ENCODE measurements at places on chromosomes 1 and 21. TPM values are rescaled to one million over a fixed set of nuclear protein-coding genes. Genes with fewer than 3 reads are reported as not detected.

DNA sequence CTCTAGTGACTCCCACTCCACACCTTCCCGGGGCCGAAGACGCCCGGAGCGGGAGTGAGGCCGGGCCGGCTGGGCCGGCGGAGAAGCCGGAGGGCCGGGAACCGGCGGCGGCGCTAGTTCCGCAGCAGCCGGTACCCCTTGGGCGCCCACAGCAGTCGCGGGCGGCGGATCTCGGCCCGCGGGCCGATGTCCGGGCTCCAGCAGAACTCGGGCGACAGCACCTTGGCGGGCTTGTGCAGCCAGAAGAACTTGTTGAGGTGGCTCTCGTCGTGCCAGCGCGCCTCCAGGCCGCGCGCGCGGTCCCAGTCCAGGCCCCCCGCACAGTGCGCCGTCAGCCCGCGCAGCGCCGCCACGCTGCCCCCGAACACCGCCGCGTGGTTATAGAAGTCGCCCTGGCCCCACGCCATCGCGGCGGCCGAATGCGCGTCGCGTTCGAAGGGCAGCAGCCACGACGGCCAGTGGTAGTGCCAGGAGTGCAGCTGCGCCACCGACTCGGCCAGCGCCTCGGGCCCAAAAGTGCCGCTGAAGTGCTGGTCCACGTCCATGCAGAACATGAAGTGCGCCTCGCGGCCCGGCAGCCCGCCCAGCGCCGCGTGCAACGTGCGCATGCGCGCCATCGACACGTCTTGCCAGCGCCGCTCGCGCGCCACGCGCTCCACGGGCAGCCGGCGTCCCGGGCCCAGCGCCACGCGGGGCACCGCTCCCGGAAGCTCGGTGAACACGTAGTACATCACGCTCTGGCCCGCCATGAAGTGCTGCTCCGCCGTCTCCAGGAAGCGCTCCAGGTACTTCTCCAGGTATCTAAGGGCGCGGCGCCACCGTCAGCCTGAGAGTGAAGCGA, 14.0 kb downstream of the A3GALT2 start:
- no peak for DNase-seq
- peaks cover 4% of the 10 kb centered on the region for H3K4me1 ChIP-seq
- no peak overlapping the region for H3K27ac ChIP-seq
- H3K4me3 ChIP-seq, result no peak overlapping the region

DNA sequence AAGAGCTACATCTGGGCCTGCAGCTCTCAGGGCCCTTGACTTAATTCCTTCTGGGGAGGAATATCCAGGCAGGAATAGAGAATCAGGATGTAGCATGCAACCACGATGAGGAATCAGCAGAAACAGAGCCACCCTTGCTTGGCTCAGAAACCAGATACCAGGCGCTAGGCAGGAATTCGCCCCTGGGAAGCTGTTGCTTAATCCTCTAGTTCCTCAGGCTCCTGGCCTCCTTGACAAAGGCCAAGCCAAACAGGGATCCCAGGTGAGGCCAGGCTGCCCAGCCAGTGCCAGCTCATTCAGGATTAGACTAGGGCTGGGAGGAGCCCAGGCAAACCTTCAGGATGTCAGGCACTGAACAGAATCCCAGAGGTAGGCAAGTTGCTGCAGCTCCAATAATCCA, 48.2 kb upstream of the IRF2BP2 start:
- no peaks in the 10 kb centered on the region for H3K27me3 ChIP-seq

ITGB2 gene
- total RNA-seq, result 124 TPM

IL10RB gene
- 36.7 TPM for total RNA-seq

- DNase-seq, result no peak
- peaks cover 43% of the 10 kb centered on the region for H3K36me3 ChIP-seq
- peak overlapping the region; percentile 84 for H3K4me3 ChIP-seq
- peak overlapping the region; percentile 26 for H3K27ac ChIP-seq
These were observed 972 bp upstream of the ENTREP3 start for GRCh38 chr1:155256058-155256852.

DNA sequence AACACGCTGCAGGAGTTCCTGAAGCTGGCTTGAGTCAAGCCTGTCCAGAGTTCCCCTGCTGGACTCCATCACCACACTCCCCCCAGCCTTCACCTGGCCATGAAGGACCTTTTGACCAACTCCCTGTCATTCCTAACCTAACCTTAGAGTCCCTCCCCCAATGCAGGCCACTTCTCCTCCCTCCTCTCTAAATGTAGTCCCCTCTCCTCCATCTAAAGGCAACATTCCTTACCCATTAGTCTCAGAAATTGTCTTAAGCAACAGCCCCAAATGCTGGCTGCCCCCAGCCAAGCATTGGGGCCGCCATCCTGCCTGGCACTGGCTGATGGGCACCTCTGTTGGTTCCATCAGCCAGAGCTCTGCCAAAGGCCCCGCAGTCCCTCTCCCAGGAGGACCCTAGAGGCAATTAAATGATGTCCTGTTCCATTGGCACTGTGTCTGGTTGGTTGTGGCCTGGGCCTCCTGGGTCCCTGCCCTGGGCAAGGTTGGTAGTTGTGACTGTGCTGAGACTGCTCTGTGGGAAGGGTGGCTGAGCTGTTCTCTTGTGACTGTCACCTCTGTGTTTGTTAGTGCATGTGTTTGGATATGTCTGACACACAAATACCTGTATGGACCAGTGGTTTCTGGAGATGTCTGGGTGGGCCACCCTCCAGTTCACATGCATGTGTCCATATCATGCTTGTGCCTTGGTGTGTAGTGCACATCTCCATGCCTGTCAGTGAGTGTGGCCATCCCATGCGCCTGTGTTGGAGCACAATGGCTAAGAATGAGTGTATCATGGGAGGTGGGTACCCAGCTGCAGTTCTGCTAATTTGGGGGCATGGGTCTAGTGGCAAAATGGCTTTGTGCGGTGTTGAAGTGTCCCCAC, 1.4 kb downstream of the SH3BGRL3 start:
- peak overlapping the region; percentile 88 for H3K4me3 ChIP-seq
- H3K27ac ChIP-seq, result peak overlapping the region; percentile 82
- no peaks in the 10 kb centered on the region for H3K27me3 ChIP-seq

- H3K4me3 ChIP-seq, result no peak overlapping the region
- peaks cover 13% of the 10 kb centered on the region for H3K27me3 ChIP-seq
- no peaks in the 10 kb centered on the region for H3K4me1 ChIP-seq
- H3K27ac ChIP-seq, result no peak overlapping the region
- H3K36me3 ChIP-seq, result no peaks in the 10 kb centered on the region
- DNase-seq, result no peak
These were observed 500.4 kb downstream of the PTPRU start for GRCh38 chr1:29736582-29737188.

FAM163A gene
- not detected for total RNA-seq

DNA sequence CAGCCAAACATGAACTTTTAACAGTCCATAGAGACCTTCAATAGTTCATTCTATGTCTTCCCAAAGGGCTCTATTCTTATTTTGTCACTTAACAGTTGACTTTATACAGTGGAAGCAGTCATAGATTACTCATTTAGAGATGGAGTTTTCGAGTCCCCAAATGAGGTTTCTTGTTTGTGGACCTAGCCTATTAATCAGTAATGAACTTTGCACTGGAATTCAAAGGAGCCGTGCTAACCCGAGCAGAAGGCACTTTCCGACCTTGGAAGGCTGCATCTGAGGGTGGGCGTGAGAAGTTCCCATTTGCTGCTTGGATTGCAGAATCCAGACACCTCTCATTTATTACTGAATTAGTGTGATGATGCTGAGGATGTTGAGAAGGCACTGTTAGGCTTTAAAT, 46.4 kb downstream of the TTC39A start:
- H3K4me1 ChIP-seq, result no peaks in the 10 kb centered on the region
- no peaks in the 10 kb centered on the region for H3K27me3 ChIP-seq
- no peaks in the 10 kb centered on the region for H3K36me3 ChIP-seq

ERICH3 gene
- 0.44 TPM for total RNA-seq

AQP10 gene
- not detected for total RNA-seq

DNA sequence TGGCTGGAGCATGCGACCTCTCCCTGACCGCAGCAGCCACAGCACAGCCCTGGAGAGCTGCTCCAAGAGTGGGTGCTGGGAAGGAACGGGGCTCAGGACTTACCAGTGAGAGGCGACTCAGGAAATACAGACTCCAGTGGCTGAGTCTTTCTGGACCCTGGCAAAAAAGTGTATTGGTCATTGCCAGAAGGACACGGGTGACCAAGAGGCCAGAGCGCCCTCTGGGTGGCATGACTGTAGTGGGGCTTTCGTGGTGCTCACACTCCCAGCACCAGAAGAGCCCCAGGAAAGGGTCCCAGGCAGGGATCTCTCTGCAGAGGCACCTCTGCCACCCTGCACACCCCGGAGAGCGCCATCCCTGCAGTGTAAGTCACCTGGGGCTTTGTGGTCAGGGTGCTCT, 8.9 kb upstream of the PRDM16 start:
- no peaks in the 10 kb centered on the region for H3K4me1 ChIP-seq
- H3K4me3 ChIP-seq, result no peak overlapping the region
- no peak overlapping the region for H3K27ac ChIP-seq

- peak overlapping the region; percentile 74 for H3K27ac ChIP-seq
- peak; percentile 17 for DNase-seq
- no peaks in the 10 kb centered on the region for H3K27me3 ChIP-seq
- H3K4me3 ChIP-seq, result peak overlapping the region; percentile 92
- peaks cover 34% of the 10 kb centered on the region for H3K4me1 ChIP-seq
These were observed 595 bp downstream of the RNF2 start for GRCh38 chr1:185045814-185046492.

KMO gene
- 53.6 TPM for total RNA-seq

DCST1 gene
- total RNA-seq, result not detected

KIF26B gene
- 1.7 TPM for total RNA-seq

TMEM82 gene
- not detected for total RNA-seq
